ENCODE measurements at places on chromosomes 1 and 21.
A peak's percentile ranks its signal among the peaks of the same experiment; 100 is the strongest.

DNA sequence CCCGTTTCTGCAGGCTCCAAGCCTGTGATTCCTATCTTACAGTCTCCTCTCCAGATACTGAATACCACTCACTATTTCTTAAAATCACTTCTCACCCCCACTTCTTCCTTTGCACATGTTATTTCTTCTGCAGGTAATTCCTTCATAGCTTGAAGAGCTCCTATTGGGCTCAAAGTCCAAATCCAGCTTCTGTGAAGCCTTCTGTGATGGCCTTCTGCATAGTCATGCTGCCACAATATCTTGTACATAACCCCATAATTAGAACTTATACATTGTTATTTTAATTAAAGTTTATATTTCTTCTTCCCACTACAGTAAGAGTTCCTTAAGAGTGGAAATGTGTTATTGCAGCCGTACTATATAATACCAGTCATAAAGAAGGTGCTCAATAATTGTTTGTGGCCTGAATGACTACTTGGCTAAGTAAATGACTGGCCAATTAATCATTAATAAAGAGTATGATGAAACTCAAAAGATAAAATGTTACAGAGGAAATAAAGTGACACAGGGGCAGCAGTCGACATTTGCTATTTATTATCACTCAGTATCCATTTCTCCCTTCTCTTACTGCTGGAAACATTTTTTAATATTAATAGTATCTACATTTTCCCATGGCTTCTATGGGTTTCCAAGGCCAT lies 886.6 kb downstream of the TTLL7 start:
- DNase-seq = no peak

DNA sequence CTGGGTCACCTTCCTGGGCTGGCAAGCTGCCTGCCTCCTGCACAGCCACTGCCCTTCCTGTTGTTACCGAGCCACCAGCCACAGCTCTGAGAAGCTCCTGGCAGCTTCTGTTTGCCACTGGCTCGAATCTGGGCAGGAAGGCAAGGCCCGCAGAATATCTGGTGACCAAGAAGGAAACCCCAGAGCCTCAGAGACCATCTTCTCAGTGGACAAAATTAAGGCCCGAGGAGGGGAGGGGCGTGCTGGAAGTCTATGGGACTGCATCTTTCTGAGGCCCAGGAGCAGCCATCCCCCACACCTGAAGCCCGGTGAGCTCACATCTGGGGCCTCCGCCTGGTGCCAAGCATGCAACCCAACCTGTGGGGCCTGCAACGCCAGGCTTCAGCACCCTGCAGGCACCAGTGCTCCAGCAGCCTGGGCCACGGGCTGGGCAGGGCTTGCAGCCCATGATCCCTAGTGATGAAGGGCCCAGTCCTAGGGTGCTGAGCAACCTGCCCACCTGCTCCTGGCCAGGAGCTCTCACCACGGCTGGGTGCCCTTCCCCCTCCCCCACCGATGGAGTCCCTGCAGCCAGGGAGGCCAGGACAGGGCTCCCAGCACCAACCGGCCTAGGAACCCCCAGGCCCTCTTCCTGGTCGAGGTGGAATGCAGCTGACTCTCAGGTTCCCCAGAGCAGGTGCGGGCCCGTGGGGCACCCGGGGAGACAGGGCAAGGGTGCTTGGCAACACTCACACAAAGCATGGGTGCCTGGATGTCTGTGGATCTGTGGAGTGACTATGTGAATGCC lies 879 bp downstream of the CPTP start:
- DNase-seq = no peak

DNA sequence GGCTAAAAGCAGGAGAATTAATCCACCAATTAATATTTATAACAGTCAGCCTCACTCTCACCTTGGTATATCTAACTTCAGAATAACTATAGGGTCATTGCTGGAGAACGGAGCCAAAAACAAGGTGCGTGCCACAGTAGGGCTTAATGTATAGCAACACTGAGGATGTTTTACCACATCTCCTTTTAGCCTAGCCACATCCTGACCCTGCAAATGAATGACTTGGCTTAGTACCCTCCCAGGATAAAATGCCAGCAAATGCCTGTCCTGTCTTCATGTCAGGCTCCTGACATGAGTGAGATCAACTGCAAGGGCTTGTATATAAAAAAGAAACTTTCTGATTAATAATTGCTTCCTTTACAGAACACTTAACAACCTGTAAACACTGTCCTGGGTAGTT lies 2.7 kb upstream of the CDC42BPA start:
- DNase-seq = no peak

- DNase-seq = no peak
Observed at GRCh38 chr1:236785477-236785876, 9.6 kb upstream of the MTR start.

- no peak for DNase-seq
Observed at GRCh38 chr1:11078631-11079030, 18.8 kb upstream of the SRM start.

GRCh38 chr1:30321996-30322858 lies 401.2 kb downstream of the MATN1 start:
- no peak for DNase-seq

- no peak for DNase-seq
Observed at GRCh38 chr21:42587036-42587435, 66.4 kb upstream of the PDE9A start.

- no peak for DNase-seq
Observed at GRCh38 chr1:17791055-17791390, 35.9 kb downstream of the ACTL8 start.

DNA sequence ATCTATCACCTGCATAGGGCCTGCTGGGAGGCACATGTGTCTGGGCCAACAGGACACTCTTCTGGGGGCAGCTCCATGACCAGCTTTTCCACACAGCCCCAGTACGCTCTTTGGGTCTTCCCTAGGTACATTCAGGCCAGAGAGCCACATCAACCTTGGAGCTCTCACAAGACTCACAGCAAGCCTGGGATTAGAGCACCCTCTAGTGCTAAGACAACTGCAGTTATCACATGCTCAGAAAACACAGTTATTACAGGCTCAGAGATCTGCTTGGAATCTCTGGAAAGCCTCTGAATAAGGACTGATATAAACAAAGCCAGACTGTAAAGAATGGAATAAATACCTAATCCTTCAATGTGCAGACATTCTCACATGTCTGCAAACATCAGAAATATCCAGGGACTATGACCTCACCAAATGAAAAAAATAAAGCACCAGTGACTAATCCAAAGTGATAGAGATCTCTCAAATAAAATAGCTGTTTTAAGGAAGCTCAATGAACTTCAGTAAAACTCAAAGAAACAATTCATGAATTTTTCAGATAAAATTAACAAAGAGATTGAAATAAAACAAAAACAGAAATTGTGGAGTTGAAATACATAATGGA lies 563.9 kb upstream of the NR5A2 start:
- DNase-seq = peak; percentile 42

GRCh38 chr1:156608036-156608674 lies 6.9 kb upstream of the GPATCH4 start:
- DNase-seq = no peak

DNA sequence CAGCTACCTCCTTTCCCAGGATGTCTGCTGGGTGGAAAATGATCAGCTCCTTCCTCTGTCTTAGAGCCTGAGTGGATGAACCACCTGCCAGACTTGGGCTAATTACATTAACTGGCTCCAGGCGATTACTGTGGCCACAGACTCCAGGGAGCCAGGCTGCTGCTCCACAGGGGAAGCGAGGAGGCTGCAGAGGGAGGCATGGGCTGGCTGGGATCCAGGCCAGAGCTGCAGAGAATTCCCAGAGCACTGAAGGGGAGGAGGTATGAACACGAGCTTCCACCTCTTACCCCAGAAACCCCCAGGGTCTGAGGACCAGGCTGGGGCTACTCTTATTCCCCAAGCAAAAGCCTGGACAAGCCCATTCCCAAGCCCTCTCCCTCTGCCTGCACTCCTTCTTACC lies 136.0 kb upstream of the KLHDC7A start:
- no peak for DNase-seq

DNA sequence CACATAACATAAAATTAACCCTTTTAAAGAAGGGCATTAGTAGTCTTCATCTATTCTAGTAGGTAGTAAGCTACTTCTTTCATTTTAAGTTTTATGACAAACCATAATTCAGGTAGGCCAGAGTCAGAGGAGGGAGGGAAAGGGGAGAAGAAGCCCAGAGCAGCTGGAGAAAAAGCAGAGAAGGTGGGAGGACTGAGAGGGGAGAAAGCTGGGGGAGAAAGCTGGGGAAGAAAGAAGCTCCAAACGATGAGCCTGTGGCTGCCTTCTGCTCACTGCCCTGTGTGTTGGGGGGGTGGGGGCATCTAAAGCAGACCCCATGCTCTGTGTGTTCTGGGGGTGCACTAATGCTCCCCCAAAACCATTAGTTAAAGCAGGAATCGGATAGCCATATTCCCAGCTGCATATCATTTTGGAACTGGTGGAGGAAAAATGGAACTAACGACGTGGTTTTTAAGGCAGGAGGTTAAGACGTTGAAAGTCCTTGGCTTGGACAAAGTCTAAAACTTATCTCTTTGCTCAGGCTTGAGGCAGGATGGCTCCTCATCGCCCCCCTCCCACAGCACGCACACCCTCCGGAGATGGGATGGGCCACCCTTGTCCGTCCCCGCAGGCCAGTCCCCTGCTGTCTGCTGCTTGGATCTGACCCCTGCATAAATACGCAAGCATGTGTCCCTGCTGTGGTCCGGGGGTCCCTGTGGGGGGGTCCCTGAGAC lies 184.2 kb downstream of the DYRK1A start:
- DNase-seq = no peak

DNA sequence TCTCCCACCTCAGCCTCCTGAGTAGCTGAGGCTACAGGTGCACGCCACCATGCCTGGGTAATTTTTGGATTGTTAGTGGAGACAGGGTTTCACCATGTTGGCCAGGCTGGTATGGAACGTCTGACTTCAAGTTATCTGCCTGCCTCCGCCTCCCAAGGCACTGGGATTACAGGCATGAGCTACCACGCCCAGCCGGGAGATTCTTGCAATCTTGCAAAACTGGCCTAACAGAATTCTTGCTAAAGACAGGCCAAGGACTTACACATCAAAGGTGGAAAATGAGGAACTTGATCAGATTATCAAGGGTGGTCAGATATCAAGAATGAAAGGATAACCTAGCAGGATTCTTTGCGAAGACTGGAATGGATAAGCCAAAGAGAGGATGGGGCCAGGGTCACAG lies 98.3 kb upstream of the TIAM1 start:
- DNase-seq = no peak

Measured in neuronal stem cell (in vitro differentiated cells).